Epithelial cell of esophagus (primary cell): ENCODE measurements at places on chromosomes 16 and 17.
A peak's percentile ranks its signal among the peaks of the same experiment; 100 is the strongest.

DNA sequence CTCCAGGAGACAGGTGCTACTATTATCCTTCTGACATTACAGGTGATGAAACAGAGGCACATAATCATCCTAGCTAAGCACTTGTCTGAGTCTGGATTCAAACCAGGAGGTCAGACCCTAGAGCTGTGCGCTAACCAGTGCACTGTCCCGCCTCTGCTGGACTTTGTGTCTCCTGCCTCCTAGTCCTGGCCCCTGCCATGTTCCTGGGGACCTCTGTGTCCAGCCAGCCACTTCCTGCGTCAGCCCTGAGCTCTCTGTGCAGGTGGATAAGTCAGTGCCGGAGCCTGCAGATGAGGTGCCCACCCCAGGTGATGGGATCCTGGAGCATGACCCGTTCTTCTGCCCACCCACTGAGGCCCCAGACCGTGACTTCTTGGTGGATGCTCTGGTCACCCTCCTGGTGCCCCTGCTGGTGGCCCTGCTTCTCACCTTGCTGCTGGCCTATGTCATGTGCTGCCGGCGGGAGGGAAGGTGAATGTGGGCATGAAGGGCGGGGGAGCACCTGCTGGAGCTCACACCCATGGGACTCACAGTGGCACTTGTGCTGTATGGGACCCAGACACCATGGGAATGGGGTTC is 4.2 kb downstream of the SGCA start:
- no peak for DNase-seq

DNA sequence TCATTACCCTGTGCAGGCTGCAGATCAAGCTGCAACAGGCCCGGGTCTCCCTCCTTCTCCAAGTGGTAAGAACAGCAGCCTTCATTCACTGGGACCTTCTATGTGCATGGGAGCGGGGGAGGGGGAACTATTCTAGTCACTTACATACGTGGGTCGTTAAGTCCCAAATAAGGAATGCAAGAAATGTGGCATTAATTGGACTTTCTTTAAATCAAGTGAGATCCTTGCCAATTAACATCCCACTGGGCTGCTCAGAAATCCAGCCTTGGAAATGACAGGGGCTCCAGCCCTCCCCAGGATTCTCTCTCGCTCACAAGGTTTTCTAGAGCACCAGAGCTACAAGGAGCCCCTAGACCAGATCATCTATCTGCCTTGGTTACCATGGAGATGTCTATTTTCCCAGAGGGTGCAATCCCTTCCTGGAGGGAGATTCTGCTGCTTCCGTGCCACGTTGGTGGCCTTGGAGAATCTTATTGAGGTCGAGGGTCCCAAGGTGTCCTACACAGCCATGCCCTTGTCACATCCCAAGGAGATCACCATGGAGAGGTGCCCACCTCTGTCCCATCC is 5.2 kb upstream of the EIF1 start:
- no peak for DNase-seq

- no peak for DNase-seq
Measured at GRCh38 chr17:49730785-49731434, 23.1 kb upstream of the SLC35B1 start.

GRCh38 chr17:32503251-32504165 is 16.7 kb downstream of the CDK5R1 start:
- DNase-seq, result peak; percentile 75

- DNase-seq, result no peak
Measured at GRCh38 chr17:79834565-79835469, 4.4 kb downstream of the CBX4 start.

DNA sequence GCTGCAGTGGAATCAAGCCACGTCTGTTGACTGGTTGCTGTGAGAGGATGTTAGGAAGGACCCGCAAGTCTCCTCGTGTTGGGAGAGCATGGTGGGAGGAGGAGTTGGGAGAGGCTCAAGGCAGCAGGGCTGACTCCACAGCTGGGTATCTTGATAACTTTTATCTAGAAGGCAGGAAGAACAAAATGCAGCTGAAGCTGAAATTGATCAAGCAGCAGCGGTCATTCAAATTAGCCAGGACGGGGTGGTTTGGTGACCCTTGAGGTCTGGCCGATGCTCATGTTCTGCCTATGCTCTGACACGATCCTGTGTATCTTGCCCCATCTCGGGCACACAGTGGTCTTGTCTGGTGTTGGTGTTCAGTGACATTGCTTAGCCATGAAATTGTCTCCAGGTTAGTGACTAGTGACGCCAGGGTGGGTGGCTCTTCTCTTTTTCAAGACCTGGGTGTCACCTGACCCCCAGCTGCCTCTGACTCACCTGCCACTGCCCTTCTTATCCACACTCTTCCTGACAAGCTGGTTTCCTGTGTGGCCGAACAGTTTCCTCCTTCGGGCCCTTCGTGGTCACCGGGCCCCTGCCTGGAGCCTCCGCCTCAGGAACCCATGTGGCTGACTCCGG is 19.1 kb downstream of the NPTX1 start:
- no peak for DNase-seq

DNA sequence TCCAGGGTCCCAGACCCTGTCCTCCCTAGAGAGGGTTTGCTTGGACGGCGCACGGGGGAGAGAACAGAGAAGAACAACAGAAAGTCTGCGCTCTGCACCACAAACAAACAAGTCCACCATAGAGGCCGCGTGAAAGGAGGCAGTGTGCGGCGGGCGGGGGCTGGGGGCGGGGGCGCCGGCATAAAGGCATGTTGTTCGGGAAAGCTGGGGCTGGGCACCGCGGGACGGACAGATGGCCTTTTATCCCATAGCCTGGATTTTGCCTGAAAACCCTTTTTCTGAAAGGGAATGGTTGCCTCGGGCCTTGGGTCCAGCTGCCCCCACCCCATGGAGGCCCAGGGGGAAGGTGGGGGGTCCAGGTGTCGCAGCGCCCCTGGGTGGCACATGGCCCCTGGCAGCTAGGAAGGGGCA is 26.0 kb downstream of the FA2H start:
- no peak for DNase-seq

- DNase-seq, result no peak
Measured at GRCh38 chr17:47190770-47191169, 1.7 kb upstream of the CDC27 start.

- DNase-seq, result no peak
Measured at GRCh38 chr17:67051837-67052236, 7.5 kb downstream of the CACNG1 start.

- DNase-seq, result peak; percentile 71
Measured at GRCh38 chr16:58280846-58281301, 14.0 kb downstream of the PRSS54 start.
